Fibroblast of the aortic adventitia (primary cell): ENCODE measurements at places on chromosomes 4 and X. TPM values are rescaled to one million over a fixed set of nuclear protein-coding genes. Genes with fewer than 3 reads are reported as not detected.

DNA sequence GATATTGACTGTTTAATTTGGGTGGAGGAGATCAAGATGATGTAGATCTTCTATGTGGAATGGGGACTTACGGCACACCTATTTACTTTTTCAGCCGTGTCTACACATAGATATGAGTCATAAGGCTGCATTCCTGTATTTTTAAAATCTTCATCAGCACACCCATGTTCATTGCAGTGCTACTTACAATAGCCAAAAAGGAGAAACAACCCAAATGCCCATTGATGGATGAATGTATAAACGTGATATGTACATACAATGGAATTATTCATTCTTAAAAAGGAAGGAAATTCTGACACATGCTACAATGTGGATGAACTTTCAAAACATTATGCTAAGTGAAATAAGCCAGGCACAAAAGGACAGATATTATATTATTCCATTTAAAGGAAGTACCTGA is 98.6 kb downstream of the AASDH start:
- DNase-seq, result no peak

- DNase-seq, result peak; percentile 87
Observed at GRCh38 chrX:3548765-3549391, 164.6 kb downstream of the PRKX start.

- no peak for DNase-seq
Observed at GRCh38 chrX:134798472-134798871, 140.2 kb upstream of the PLAC1 start.

GRCh38 chrX:10015723-10016518 is 48.8 kb downstream of the CLDN34 start:
- DNase-seq, result no peak

DNA sequence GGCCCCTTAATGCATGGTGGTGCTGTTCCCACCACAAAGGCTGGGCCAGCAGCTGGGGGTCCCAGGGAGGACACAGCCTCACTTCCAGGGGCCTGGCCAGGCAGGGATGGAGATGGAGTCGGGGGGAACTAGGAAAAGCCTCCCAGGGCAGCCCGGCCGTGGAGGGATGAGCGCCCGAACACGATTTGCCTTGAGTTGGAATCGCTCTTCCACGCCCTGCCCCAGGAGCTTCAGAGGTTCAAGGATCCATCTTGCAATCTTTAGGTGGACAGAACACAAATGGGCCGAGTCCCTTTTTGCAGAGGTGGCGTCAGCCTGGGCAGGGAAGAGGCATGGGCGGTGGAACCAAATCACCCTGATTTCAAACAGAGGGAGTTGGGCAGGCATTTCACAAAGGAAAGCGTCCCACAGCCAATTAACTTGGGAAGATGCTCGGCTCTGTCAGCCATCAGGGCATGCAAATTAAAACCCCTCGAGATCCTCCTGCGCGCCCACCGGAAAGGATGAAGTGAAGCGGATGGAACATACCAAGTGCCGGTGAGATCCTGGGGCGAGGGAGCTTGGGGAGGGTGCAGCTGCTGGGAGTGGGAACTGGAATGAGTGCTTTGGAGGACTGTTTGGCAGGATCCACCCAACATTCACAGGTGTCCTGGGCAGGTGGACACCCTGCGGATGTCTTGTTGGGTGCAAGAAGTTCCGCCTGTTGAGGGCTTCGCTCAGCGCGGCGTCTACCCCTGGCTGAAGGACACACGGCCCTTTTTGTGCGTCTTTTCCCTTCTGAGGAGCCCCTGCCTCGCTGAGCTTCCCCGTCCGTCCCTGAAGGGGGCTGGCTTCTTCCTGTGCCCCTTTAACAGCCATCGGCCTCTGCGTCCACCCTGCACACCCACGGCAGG is 75.7 kb downstream of the HTRA3 start:
- no peak for DNase-seq

Gene PRR27
- not detected in 2 replicates for total RNA-seq

Gene RBM3
- 125 and 463 TPM in 2 replicates for total RNA-seq

Gene COL4A6
- total RNA-seq, result 1.3 and 2.2 TPM in 2 replicates

GRCh38 chrX:104435249-104435648 is 130.8 kb upstream of the IL1RAPL2 start:
- DNase-seq, result no peak

GRCh38 chr4:2040391-2041238 is 18.5 kb upstream of the NAT8L start:
- DNase-seq, result no peak

DNA sequence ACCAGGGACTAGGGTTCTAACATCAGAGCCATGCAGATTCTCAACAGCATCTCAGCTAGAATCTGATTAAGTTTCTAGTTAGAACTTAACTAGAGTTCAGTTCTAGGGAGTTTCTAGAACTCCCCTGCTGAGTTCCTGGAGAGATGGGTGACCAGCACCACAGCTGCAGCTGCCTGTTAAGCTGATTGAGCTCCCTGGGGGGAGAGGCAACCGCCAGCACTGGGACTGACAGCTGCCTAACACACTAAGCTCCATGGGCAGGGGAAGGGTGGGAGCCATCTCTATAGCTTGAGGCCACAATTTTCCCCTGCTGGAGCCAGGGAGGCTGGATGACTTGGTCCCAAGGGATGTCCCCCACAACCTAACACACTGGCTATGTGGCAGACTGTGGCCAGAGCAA is 84.2 kb downstream of the CHIC1 start:
- no peak for DNase-seq
